ENCODE measurements at places on chromosomes 3 and 15.

DNA sequence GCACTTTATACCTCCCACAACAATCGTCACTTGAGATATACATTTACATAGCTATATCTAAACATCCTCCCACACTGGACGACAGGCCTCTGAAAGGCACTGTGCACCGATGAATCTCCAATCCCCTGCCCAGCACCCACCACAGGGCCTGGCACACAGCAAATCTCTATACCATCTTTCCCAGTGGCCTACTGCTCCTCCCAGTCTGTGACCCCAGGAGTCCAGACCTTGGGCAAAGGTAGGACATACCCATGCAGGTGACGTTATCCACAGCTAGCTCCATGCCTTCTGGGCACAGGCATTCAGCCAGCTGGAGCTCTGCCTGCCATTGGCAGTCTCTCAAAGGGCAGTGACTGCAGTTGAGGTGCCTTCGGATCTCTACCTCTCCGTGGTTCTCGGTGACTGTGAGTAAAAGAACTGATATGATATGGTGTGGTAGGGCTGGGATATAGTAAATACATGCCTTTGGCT is 5.8 kb downstream of the LTK start:
- DNase-seq, result no peak

- no peak for DNase-seq
These were observed 1.7 kb upstream of the ARF4 start for GRCh38 chr3:57598765-57599360.

GRCh38 chr3:9222956-9223639 is 26.3 kb downstream of the SRGAP3 start:
- DNase-seq, result no peak

DNA sequence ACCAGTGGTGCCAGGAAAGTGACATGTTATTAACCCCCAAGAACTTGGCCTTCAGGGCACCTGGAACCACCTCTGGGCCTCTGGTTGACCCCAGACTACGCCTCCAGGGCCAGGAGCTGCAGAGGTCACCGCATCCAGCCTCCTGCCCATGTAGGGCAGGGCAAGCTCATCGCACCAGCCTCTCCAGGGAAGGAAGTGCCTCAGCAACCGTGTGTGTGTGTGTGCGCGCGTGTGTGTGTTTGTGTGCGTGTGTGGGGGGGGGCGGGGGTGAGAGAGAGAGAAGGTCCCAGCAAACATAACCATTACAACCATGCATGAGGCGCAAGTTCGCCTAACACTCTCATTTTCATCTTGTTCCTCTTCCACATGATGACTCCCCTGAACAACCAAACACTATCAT is 31.8 kb downstream of the RAB6B start:
- DNase-seq, result no peak

DNA sequence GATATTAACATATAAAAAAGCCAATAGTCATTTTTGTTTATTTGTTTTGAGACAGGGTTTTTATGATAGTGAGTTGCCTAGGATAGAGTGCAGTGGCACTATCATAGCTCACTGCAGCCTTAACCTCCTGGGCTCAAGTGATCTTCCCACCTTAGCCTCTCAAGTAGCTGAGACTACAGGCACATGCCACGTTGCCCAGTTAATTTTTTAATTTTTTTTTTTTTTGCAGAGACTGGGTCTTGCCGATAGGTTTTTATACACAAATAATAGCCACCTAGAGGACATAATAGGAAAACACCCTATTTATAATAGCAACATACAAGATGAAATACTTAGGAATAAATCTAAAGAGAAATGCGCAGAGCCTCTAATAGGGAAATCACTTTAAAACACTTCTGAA is 13.3 kb downstream of the EIF3J start:
- no peak for DNase-seq

DNA sequence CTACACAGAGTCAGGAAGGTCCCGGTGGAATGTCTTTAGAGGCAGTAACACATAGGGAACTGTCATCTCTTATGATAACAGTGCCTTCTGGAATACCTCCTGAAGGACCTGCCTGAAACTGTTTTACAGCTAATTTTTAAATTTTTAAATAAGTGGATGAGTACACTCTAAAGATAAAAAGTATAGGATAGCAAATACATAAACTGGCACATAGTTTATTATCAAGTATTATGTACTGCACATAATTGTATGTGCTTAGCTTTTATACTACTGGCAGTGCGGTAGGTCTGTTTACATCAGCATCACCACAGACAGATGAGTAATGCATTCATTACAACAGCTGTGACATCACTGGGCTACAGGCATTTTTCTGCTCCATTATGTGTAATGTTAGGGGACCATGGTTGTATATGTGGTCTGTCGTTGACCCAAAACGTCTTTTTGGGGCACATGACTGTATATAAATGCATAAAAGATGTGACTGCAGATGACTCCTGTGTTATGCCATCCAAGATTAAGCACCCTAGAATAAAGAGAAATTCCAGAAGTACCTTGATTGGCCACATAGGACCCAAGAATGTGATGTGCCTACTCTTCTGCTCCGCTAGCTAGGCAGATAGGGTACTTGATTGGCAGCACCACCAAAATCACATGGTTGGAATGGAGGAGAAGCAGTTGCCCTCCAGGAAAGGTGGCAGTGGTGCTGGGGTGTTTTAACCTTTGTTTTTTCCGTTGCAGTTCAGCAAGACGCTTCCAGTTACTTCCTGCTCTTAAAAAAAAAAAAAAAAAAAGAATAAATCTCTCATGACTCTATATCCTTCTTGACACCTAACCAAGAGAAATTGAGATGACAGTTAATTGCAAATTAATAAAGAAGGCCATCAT is 3.3 kb downstream of the VPS8 start:
- DNase-seq, result no peak

DNA sequence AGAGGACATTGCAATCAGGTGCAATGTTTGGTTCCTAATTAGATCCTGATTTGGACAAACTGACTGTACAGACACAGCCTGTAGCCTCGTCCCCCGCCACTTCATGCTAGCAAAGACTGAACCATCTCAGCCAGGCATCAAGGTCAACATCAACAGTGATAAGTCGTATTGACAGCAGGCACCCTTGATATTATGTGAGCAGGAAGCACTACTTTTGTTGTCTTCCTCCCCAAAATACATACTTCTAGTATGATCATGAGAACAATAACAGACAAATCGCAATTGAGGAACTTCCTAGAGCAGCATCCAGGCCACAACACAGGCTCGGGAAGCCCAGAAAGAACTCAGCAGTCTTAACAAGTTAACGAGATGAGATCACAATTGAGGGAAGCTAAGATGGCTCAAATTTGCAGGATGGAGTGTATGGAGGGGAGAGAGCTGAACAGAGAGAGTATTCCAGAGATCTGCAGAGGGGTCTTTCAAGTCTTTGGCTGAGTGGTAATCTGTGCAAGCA is 20.4 kb downstream of the TGM5 start:
- no peak for DNase-seq

GRCh38 chr3:147407498-147408187 is 1.3 kb upstream of the ZIC4 start:
- DNase-seq, result no peak

- no peak for DNase-seq
These were observed 23.1 kb downstream of the PHLDB2 start for GRCh38 chr3:111882194-111882593.

- no peak for DNase-seq
These were observed 48.2 kb downstream of the TBL1XR1 start for GRCh38 chr3:177149106-177149505.

- DNase-seq, result no peak
These were observed 13.1 kb downstream of the FLNB start for GRCh38 chr3:58021072-58021959.

DNA sequence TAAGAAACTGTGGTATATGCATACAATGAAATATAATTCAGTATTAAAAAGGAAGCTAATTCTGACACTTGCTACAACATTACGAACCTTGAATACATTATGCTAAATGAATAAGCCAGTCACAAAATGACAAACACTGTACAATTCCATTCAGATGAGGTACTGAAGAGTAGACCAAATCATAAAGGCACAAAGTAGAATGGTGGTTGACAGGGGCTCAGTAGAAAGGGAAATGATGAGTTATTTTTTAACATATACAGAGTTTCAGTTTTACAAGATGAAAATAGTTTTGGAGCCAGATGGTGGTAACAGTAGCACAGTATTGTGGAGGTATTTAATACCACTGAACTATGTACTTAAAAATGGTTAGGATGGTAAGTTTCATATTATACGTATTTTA is 254.6 kb upstream of the RBMS3 start:
- DNase-seq, result no peak

GRCh38 chr3:122576174-122576940 is 1.1 kb upstream of the PARP15 start:
- no peak for DNase-seq

DNA sequence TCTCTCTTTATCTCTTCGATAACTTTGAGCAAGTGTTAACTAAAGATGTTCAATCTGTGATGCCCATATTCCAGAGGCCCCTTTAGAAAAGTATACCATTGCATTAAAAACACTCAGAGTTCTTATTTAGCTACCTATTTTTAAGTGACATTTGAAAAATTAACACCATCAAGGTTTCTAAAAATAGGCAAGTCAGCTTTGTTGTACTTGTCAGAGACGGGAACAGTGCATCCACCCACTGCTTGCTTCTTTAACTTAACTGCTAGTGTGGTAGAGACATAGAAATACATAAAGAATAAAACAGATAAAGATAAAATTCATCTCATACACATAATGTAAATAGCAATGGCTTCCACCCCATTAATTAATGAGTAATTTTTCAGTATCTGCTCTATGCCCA is 66.0 kb downstream of the IGSF11 start:
- no peak for DNase-seq

DNA sequence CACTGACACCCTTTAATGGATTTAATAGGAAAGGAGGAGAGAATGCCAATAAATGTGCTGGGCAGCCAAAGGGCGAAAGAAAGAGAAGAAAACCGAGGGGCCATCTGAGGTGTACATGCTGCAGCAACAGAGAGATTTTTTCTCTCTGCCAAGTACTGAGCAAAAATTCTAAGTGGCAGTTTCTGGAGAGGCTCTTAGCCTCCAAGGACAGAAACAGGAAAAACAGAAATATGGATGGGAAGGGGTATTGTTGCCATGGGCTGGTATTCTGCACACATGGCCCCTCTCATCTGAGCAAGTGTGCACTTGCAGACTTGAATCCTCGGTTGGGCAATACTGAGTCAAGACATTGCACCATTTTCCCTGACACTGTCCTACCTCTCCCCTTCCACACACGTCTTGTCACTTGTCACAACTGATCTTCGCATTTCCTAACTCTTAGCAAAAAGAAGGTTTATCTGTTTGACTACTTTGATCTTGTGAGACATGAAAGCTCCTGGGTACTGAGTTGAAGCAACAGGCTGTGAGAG is 73.9 kb downstream of the PRICKLE2 start:
- no peak for DNase-seq
